Stimulated activated CD8-positive, alpha-beta memory T cell treated with anti-CD3 and anti-CD28 coated beads, Interleukin-15, amount 100 ng/mL, for 4 hours (primary cell): ENCODE measurements at places on chromosomes 7 and 10.

DNA sequence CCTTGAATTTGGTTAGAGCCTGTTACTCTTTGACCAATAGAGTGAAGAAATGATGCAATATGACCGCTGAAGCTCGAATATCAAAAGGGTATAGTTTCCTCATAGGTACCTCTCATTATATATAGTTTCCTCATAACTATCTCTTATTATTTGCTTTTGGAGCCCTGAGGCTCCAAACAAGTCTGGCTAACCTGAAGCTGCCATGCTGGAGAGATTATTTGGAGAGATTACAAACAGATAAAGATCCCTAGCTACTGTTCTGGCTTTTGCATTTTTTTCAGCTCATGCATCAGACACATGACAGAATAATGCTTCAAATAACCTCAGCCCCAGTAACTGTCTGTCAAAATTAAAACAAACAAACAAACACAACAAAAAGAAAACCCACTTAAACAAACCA is 65.4 kb upstream of the CHRM2 start:
- DNase-seq, result no peak

DNA sequence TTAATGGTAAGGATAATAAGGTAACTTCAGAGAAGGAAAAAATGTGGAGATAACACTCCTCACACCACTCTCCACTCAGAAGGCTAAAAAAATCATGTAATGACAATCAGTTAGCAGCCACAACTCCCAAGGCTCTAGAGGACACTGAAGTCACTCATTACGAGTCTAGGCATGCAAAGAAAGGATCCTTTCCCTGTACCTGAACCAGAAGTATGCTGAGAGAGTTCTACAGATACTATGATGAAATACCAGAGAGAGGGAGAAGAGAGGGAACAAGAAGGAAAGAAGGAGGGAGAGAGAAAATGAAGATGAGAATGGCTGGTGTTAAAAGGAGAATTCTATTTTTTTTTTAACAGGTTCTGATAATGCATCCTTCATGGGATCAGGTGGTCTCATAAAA is 224.3 kb upstream of the PLXNA4 start:
- no peak for DNase-seq

GRCh38 chr10:100829933-100830727 is 82.6 kb upstream of the SLF2 start:
- DNase-seq, result no peak

GRCh38 chr10:71433768-71434744 is 37.3 kb downstream of the CDH23 start:
- DNase-seq, result no peak

DNA sequence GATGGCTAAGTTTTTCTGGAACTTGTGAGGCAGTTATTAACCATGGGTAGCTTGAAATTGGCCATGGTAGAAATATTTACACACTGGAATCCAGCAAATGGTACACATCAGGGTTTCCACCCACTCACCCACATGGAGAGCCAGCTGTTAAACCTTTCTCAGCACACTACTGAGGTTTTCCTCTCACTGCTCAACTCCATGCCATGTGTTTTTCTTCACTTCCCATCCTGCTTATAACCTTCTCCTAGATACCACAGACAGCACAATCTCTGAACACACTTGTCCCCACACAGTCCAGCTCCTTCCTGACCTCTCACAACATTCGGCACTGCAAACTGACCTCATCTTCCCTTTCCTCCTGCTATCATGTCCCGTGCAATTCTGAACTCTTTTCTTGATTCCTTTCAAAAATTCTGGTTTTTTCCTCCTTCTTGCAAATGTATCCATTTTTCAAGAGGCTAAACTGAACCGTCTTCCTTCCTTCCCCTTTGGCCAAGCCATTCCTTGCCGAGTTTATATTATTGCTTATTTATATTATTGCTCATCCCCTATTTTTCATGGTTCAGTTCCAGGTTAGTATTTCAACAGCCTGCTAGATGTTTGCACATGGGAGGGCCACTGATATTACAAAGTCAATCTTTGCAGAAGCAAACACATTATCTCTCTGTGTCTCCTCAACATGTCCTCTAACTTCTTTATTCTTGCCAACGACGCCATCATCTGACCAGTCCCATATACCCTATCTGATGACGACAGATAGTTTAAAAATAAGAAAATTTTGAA is 606.4 kb downstream of the SORCS1 start:
- no peak for DNase-seq

- no peak for DNase-seq
Observed at GRCh38 chr7:27636326-27637006, 26.2 kb downstream of the HIBADH start.

- no peak for DNase-seq
Observed at GRCh38 chr10:120221873-120222485, 235.0 kb upstream of the PLPP4 start.
